AG09319 (cell line): ENCODE measurements at places on chromosomes 7 and 10.

DNA sequence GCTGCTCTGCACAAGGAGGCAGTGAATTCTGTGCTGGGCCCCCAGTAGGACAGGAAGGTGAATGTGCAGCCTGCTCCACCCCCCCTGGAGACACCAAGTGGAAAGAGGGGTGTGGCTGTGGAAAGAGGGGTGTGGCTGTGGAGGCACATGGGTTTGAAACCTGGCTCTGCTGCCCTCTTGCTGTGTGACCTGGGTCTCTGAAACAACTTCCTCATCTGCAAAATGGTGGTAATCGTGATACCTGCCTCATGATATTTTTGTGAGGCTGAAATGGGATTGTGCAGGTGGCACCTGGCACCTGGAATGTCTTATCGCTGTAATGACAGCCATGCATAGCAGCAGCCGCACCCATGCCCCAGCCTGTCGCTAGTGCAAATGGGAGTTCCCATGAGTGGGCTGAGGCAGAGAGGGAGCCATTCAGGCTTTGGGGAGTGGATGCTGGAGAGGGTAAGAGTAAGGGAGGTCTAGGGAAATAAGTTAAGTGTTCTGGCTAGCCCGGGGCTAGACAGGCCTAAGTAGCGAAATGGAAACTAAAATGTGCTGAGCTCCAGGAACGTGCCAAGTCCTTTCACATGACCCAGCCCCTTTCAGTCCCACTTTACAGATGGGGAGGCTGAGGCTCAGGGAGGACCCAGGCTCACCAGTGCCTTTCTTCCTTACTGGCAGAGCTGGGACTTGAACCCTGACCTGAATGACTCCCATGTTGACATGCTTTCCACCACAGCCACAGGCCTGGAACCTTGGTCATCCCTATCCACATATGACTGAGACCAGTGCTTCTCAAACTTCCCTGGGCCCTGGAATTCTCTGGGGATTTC is 35.0 kb downstream of the C10orf105 start:
- no peak for DNase-seq

- no peak for DNase-seq
Measured at GRCh38 chr10:111820471-111820870, 363.1 kb downstream of the GPAM start.

- DNase-seq, result peak; percentile 49
Measured at GRCh38 chr7:148940702-148941597, 56.9 kb upstream of the EZH2 start.

DNA sequence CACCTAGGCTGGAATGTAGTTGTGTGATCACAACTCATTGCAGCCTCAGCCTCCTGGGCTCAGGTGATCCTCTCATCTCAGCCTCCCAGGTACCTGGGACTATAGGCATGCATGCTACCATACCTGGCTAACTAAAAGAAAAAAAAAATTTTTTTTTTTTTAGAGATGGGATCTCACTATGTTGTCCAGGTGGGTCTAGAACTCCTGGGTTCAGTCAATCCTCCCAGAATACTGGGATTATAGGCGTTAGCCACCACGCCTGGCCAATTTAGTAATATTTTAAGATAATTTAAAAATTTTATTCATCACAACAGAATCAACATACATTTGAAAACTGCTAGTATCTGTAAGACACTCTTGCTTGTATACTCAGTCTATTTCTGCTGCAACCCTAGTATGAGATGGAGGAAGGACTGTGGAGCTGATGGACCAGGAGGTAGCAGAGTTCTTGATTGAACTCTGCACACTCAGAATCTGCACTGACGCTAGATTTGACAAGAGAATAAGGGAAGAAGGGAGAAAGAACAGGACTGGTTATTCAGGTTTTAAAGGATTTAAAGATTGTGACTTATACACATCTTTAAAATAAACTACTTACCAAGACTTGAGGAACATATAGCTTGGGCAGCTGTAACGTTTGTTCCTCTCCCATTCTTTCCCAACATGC is 57.6 kb downstream of the VCL start:
- no peak for DNase-seq

GRCh38 chr10:22912763-22913384 is 15.0 kb upstream of the ARMC3 start:
- no peak for DNase-seq

- DNase-seq, result no peak
Measured at GRCh38 chr7:38195804-38196595, 18.0 kb downstream of the STARD3NL start.

- no peak for DNase-seq
Measured at GRCh38 chr7:31883761-31884164, 186.4 kb downstream of the PDE1C start.

DNA sequence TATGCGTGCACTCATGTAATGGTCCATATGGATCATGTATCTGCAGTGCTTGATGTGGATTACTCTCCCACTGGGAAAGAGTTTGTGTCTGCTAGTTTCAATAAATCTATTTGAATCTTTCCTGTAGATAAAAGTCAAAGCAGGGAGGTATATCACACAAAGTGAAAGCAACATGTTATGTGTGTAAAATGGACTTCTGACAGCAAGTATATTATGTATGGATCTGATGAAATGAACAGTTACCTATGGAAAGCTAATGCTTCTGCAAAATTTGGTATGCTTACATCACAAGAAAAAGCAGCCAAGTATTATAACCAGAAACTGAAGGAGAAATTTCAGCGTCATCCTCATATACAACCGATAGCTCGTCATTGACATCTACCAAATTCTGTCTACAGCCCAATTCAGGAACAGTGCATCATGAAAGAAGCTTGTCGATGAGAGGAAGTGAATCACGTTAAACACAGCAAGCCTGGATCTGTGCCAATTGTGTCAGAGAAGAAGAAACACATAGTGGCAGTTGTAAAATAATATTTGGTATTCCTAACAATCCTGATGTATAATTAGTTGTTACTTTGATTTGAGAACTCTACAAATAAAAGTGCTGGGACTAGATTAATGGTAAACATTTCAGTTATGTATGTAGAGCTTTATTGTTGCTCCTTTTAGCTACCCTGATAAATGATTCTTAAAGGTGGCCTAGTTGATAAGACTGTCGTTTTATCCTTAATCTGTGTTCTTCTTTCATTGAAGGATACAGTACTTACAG is 14.2 kb upstream of the SYPL1 start:
- DNase-seq, result no peak

- no peak for DNase-seq
Measured at GRCh38 chr7:91288208-91288824, 24.1 kb downstream of the FZD1 start.

GRCh38 chr7:3844540-3845151 is 543.6 kb downstream of the SDK1 start:
- DNase-seq, result no peak

- DNase-seq, result no peak
Measured at GRCh38 chr7:33191340-33191739, 62.0 kb downstream of the BBS9 start.

DNA sequence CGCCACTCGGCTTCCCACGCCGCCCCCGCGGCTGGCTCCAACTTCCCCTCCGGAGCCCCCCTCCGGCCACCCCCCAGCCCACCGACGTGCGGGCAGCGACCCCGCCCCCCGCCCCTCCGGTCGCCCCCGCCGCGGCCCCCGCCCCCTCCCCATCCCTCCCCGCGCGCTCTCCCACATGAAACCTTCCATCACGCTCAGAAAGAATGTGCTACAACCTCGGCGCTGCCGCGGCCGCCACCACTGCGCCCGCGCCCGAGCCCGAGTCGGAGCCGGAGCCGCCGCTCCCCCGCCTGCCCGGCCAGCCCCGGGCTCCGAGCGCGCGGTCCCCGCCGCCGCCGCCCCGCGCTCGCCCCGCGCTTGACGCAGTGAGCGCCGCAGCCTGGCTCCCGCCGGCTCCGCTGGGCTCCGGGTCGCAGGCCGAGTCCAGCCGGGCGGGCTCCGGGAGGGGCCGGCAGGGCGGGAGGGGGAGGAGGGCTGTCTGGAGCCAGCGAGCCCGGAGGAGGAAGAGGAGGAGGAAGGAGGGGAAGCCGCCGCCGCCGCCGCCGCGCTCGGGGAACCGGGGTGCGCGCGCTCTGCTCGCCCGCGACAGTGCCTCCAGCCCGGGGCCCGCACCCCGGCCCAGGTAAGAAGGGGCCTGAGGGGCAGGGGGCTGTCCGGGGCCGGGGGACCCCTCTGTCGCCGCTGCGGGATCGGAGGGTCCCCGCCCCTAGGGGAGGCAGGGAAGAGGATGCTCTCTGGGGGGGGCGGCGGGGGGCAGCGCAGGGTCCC is 4.3 kb upstream of the ELFN1 start:
- no peak for DNase-seq

GRCh38 chr10:73771722-73772280 is 10.0 kb upstream of the CHCHD1 start:
- peak; percentile 51 for DNase-seq

DNA sequence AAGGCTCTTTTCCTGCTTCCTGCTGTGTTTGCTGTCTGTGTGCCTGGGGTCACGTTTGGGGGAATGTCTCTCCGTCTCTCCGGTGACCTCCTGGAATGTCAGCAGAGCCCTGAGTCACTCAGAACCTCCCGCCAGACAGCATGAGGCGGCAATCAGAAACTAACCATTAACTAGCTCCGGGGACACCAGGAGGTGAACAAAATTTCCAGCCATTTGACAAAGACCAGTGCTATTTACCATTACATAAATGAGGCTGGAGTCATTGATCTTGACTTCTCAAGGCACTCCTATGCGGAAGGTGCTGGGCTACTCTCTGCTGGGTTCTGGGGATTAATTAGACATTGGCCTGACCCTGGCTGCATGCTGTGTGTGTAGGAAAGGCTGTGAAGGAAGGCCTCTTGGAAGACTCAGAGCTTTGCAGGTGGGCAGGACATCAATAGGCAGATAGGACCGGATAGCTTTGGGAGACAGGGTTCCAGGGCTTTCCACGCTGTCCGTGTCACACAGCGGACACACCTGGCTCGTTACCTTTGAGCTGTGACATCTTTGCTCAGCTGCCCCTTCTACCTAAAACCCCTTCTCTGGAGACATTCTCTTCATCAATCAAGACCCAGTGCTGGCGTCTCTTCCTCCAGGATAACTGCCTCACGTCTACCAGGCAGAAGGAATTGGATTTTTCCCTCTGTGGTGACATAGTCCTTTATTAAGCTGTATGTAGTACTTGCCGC is 77.0 kb downstream of the PFKFB3 start:
- no peak for DNase-seq

DNA sequence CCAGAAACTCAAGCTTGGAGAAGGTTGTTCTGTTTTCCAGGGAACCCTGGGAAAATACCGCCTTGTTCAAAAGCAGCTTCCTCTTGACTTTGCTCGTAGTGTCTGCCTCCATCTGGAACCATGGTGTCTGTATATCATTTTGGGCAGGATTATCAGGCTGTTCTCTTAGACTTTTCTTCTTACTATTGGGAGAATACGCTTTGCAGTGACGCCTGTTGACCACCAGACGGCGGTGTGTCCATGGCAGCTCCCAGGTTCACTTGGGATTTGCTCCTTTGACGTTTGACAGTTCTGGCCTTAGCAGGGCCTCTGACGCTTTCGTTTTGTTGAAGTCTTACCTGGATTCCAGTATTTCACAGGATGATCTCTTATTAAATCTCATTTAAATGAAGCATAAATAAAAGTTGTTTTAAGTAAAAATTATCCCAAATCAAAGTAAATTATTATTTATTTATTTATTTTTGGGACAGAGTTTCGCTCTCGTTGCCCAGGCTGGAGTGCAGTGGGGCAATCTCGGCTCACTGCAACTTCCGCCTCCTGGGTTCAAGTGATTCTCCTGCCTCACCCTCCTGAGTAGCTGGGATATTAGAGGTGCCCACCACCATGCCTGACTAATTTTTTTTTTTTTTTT is 41.8 kb upstream of the GJD4 start:
- DNase-seq, result peak; percentile 8

GRCh38 chr10:60521974-60522405 is 132.3 kb upstream of the ANK3 start:
- peak; percentile 18 for DNase-seq

- no peak for DNase-seq
Measured at GRCh38 chr7:139111811-139112301, 2.3 kb upstream of the ZC3HAV1 start.

- no peak for DNase-seq
Measured at GRCh38 chr10:95305606-95306317, 15.0 kb upstream of the PDLIM1 start.

DNA sequence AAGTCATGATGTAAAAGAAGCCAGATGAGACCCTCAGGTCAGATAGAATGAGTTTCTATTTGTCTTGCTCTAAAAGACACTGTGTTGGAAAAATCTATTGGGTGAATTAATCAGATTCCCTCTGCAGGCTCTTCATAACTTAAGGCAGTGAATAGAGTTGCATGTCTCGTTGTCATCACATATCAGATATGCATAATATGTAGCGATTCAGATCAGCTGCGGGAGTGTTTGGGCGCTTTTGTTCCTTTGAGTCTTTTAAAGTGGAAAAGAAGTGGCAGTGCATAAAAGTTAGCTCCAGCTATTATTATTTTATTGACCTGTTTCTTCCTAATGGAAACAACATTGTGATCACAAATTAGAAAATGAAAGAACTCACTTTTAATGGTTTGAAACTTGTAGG is 84.4 kb downstream of the CDK14 start:
- no peak for DNase-seq

DNA sequence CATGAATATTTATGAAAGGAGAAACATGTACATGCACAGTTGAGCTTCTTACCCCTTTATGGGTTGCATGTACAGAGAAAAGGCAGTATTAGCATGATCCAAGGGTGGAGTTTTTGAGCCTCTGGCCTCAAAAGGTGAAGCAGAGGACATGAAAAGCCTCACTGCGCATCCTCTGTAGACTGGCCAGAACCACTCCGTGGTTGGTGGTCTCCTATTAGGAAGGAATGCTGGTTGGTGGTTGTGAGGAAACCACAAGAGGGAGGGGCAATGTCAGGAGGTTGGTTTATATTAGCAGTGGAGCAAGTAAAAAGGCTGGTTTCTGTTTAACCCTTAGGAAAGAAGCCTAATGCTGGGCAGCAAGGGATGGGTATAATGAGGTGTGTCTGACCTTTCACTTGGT is 37.5 kb downstream of the AHCYL2 start:
- DNase-seq, result no peak

- no peak for DNase-seq
Measured at GRCh38 chr7:157412491-157413180, 75.8 kb downstream of the DNAJB6 start.

DNA sequence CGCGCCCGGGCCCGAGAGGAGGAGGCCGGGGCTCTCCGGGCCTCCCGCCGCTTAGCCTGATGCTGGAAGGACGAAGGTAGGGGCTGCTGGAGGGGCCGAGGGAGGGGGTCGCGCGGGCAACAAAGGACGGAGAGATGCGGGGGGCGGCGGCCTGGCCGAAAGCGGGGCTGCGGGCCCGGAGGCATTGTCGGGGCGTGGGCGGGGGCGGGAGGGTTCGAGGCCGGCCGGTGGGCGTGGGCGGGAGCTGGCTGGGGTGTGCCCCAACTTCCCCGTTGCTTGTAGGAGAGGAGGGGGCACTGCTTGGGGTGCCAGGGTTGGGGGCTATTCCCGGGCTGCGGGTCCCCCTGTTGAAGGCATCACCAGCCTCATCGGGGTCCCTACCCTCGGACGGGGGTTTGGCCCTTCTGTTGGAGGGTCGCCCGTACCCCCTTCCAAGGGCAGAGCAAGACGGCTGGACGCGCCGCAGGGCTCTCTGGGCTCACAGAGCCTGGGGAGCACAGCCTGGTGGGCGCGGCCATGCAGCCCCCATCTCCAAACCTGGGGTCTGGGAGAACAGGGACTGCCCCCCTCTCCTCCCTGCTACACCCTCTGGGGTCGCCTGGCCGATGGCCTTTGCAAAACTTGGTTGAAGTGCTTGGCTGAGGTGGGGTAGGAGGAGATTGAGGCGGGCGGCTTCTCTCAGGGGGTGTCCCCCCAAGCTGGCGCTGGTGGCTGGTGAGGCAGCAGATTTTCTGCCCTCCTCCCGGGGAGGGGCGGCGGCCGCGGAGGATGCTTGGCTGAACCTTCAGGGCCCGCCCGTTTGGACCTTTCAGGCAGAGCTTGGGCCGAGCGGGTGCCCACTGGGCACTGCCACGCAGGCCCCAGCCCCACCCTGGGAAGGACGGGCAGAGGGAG is 699 bp downstream of the CLIP2 start:
- DNase-seq, result no peak

- DNase-seq, result no peak
Measured at GRCh38 chr10:109277456-109277855, 645.9 kb downstream of the XPNPEP1 start.
